MM.1S (cell line): ENCODE measurements at places on chromosomes 11 and 22.

- DNase-seq: no peak
Observed at GRCh38 chr11:35919244-35919643, 24.6 kb upstream of the LDLRAD3 start.

DNA sequence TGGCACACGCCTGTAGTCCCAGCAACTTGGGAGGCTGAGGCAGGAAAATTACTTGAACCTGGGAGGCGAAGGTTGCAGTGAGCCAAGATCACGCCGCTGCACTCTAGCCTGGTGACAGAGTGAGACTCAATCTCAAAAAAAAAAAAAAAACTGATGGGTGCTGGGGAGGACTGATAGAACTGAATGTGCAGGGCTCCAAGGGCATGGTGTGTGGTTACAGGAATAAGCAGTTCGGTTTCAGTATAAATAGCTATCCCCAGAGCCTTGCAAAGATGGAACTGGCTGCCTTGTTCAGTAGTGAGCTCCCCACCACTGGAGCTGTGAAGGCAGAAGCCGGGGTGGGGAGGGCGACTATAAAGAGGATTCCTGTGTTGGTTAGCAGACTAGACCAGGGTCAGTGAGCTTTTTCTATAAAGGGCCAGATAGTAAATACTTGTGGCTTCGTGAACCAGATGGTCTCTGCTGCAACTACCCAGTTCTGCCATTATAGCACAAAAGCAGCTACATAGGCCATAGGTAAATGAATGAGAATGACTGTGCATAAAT is 5.9 kb downstream of the TOM1 start:
- DNase-seq: no peak

- no peak for DNase-seq
Observed at GRCh38 chr11:78217650-78218541, 29.2 kb downstream of the USP35 start.

DNA sequence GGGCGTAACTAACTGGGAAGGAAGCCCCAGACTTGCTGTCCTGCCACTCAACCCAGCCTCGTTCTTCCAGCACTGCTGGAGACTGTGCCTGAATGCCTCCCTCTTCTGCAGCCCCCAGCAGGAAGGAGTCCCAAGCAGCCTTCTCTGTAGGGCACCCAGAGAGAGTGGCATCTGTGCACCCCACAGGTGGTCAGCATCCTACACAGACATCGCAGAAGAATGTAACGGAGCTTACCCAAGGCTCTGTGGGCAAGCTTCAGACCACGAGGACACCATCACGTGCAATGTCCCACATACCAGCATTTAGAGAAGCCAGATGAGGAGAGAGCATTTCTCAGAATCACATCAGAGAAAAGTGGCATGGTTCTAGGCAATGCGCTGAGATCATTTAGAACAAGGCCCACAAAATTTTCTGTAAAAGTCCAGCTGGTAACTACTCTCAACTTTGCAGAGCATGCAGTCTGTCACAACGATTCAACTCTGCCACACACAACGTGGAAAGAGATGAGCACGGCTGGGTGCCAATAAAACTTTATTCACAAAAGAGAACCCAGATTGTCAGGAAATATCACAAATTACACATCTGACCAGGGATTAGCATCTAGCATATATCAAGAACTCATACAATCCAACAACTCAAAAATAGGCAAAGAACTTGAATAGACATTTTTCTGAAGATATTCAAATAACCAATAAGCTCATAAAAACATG is 33.4 kb downstream of the SHANK2 start:
- no peak for DNase-seq

- DNase-seq: peak; percentile 86
Observed at GRCh38 chr22:33919391-33920196, 682 bp downstream of the LARGE1 start.

DNA sequence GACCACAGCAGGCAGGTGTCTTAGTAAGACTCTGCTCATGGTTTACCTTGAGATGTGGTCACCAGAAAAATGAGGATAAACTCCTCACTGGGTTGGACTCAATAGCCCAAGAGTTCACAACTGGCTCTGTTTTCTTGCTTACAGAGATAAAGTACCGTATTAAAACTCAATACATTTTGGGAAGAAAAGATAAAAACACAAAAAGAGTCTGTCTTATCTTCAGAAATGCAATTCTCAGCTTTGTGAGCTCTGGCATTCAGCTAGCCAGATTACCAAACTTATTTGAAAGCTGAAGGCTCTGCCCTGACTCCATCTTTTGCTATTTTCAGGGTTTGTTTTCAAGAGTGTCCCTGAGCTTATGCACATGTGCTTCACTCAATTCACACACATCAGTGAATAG is 75.4 kb downstream of the PHF21A start:
- no peak for DNase-seq

GRCh38 chr22:27878541-27878940 is 40.5 kb downstream of the PITPNB start:
- no peak for DNase-seq

- no peak for DNase-seq
Observed at GRCh38 chr11:114226356-114226755, 69.8 kb upstream of the NNMT start.

GRCh38 chr11:65277631-65278277 is 16.0 kb downstream of the POLA2 start:
- DNase-seq: no peak

- DNase-seq: no peak
Observed at GRCh38 chr22:49354516-49355210, 473.0 kb downstream of the BRD1 start.

DNA sequence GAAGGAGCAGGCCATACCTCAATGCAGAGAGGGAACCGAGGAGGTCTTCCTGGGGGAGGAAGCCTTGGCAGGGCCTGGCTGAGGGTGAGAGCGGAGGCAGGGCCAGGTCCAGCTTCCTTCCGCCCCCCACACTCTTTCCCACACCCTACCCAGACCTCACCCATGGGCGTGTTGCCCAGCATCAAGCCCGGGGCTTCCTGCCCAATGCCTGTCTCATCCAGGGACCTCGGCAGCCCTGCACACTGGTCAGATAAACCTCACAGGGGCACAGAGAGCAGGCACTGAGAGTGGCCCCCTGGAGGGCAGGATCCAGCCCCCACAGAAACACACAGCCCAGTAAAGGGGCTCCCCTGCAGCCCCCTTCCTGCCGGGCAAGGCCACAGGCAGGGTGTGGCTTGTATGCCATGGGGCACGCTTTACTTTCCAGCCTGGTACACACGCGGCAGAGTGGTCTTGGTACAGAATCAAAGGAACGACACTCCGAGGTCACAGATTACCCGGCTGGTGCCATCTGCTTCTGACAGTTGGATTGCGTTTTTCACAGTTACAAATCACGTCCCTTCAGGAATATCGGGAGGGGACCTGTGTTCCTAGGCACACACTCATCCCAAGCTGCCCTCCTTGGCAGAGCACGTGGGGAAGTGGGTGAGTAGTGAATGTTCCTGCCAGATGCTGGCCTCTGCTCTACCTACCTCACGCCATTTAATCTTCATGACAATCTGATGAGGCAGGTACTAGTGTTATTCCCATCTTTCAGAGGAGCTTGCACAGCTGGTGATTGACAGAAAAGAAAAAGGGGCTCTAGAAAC is 20.0 kb upstream of the CD5 start:
- DNase-seq: no peak

- peak; percentile 77 for DNase-seq
Observed at GRCh38 chr11:107567739-107568335, 2.3 kb upstream of the ALKBH8 start.

DNA sequence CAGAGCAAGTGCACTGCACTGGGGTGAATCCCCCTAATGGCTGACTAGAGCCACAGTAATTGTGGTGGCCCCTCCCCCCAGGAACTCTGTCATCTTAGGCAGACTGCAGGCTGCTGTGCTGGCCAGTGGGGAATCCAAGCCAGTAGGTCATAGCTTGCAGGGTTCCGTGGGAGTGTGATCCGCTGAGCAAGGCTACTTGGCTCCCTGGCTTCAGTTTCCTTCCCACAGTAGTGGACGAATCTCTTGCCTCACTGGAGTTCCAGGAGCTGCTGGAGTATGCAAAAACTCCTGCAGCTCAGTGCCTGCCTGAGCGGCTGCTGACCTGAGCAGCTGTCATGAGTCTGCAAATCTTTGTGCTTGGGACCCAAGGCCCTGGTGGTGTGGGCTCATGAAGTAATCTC is 13.2 kb downstream of the OOSP3 start:
- DNase-seq: no peak

GRCh38 chr22:26906464-26906863 is 249.1 kb downstream of the MIAT start:
- DNase-seq: no peak

DNA sequence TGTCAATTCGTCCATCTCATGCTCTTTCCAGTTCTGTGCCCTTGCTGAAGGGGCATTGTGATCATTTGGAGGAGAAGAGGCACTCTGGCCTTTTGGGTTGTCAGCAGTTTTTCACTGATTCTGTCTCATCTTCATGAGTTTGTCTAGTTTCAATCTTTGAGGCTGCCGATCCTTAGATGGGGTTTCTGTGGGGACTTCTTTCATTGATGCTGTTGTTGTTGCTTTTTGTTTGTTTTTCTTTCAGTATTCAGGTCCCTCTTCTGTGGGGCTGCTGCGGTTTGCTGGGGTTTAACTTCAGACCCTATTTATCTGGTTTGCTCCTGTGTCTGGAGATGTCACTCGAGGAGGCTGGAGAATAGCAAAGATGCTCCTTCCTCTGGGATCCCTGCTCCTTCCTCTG is 224.3 kb downstream of the JRKL start:
- DNase-seq: peak; percentile 60

DNA sequence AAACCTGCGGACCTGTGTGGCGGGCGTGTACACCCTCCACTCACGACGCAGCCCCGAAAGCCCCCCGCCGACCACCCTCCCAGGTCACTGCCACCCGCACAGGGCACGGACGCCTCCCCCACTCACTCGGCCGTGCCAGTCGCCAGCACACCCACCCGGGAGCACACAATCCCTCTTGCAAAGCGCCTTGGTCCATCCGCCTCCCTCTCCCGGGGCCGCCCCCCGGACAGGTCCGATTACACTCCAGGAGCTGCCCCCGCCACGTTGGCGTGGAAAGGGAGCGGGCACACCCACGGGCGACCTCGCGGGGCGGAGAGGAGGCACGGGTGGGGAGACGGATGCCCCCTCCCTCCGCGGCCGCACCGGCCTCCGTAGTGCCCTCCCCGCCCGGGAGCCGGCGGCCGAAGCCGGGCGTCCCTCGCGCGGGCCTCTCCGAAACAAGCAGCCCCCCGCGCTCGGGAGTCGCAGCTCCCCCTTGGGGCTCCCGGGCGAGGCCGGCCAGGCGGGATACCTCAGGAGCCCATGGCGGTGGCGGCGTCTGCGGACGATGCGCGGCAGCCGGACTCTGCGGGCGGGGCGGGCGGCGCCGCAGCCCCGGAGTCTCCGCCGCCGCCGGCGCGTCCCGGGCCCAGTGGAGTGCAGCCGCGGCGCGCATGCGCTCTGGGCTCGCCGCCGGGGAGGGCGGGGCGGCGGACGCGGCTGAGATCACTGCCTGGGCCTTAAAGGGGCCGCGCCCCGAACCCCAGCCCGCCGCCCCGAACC is at the start of gene TMEM184B:
TMEM184B (minus strand) TSS at position 638 of the 762 bp plus-strand sequence. CDS start 25,049 bp downstream, outside the sequence.
- peak; percentile 86 for DNase-seq

DNA sequence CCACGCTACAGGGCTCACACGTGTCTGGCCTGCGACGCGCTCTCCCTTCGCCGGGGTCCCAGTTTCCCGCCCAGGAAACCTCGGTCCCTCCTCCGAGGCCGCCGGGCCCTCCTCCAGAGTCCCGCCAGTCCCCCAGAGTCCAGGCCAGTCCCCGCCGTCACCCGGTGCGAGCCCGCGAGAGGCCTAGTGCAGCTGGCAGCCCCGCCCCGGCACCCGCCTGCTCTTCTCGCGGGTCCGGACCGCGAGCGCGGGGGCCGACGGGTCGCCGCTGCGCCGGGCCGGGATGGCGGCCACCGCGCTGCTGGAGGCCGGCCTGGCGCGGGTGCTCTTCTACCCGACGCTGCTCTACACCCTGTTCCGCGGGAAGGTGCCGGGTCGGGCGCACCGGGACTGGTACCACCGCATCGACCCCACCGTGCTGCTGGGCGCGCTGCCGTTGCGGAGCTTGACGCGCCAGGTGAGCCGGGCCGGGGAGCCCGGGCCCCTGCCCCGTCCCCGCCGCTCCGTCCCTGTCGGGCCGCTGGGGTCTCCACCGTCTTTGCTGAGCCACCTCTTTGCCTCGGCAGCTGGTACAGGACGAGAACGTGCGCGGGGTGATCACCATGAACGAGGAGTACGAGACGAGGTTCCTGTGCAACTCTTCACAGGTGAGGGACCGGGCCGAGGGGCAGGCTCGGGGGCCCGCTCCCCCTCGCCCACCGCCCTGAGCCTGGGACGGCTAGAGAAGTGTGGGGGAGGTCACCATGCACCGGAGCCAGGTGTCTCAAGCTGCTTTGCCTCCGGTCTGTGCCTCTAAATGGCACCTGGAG is at the start of gene PTPMT1:
PTPMT1 (plus strand) TSS at position 260 of the 809 bp plus-strand sequence; CDS start at position 284, 24 bp downstream.
- peak; percentile 66 for DNase-seq
